Suppressor macrophage treated with lipopolysaccharide for 4 hours (primary cell): ENCODE measurements at places on chromosomes 5 and 9.

DNA sequence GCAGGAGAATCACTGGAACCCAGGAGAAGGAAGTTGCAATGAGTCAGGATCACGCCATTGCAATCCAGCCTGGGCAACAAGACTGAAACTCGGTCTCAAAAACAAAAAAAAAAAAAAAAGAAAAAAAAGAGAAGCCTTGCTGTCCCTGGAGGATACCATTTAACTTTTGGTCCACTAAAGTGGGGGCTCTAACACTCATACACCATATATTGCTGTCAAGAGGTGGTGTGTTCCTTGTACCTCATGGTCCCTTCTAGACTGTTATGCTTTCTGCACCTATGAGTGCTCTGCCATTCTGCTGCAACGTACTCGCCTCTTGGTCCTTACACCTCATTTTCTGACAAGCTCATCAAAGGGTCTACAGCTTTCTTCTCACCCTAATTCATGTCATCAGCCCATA, 52.2 kb upstream of the ISOC1 start:
- no peak for DNase-seq

DNA sequence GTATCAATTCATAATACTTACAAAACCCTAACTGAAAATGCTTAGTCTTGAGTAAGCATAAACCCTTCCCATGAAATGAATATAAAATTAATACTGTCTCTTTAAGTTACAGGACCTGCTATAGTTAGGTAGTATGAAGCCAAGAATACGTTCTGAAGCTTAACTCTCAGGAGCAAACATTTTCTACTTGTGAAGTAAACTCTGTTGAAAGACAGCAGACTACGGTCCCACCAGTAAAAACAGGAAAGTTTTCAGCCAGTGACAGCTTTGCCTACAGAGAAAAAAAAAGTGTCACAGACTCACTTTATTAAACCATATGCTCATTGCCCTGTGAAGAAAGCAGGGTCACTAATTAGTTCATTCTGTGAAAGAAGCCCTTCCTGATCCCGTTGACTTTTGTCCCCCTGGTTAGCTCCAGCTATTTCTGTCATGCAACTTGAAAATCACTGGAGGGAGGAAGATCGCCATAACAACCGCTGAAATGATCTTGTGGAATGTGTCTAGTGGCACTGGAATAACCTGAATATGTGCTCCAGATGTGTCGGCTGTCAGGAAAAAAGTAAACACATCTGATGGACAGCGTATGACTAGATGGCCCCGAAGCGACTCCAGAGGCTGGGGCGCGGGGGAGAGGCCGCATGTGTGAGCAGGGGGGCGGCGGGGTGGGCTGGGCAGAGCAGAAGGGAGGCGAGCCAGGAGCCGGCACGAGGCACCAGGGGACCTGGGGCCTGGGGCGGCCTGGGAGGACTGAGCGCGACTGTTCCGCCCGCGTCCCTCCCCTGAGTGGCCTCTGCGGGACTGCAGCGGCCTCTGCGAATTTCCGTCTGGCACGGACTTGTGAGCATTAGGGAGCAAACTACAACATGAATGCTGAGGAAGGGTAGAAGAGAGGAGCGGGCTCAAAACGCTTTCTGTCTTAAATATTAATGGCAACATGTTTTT, 41.9 kb downstream of the BNC2 start:
- no peak for DNase-seq

GRCh38 chr5:143557061-143557818, 153.8 kb upstream of the NR3C1 start:
- DNase-seq = peak; percentile 86

DNA sequence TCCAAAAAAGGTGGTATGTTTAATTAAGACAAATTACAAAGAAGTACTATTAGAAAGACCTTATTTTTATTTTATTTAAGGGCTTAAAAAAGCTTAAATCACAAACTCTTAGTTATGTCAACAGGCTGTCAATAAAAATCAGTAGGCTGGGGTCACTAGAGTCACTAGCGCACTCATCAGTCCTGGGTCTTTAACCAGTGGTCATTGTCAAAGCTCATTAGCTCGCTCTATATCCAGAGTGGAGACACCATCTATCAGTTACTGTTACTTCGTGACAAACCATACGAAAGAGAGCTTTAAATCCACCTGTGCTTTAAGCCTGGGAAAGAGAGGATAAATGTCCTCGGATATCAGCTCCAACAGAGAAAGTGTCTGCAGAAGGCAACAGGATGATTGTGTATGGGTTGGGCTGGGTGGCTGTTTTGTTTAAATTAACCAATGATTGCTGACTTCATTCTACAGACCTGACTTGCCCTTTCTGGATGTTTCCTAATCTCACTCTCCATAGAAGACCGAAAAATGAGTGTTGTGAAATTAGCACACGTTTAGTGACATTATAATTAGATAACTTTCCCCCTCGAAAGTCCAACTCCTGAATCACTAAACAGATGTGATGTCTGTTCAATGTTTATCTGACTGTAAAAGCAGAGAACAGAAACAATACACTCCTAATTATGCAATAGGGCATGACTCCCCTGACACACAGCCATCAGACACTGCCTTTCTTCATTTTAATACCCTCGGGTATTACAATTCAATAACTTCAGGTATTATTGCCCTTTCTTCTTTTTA, 123.6 kb upstream of the TNPO1 start:
- no peak for DNase-seq

- peak; percentile 80 for DNase-seq
Observed at GRCh38 chr9:81526587-81526986, 162.8 kb downstream of the TLE1 start.

DNA sequence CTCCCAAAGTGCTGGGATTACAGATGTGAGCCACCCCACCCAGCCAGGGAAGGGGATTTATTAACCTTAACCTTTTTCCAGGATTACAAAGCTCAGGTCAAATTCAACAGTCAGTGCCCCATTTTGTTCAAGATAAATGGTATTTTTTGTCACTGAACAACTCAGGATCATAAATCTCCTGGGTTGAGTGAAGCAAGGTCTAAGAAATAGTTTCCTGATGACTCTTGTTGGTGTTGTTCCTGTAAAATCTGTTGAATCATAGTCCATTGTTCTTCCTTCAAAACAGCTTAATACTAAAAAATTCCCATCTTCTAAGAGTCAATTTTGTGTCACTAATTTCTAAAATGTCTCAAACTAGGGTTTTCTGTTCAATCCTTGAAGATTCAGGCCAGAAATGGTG, 33.9 kb upstream of the JMY start:
- no peak for DNase-seq

DNA sequence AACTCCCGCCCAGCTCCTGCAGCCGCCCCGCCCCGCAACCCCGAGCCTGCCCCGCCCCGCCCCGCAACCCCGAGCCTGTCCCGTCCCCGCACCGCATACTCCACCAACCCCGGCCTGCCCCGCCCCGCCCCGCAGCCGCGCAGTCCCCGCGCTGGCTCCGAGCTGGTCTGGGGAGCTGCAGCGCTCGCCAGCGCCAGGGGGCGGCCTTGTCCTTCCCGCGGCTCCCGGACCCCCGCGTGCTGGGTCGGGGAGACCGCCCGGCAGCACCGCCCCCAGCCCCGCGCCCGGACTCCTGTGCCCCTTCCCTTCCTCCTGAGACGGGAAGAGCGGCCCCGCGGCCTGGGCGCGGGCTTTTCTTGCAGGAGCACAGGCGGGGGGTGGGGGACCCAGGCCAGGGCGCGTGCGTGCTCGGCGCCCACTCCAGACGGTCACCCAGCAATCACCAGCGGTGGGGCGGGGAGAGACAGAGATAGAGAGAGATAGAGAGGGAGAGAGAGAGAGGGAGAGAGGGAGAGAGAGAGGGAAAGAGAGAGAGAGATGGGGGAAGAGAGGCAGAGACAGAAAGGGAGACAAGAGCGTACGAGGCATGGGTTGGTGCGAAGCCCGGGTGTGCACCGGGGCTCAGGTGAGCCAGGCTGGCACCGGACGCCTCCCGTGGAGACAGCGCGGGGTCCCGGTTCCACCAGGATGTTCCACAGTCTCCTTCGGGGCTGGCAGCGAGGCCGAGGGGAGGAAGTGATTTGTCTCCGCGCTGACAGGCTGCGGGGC, 14.7 kb upstream of the TMEM250 start:
- peak; percentile 25 for DNase-seq

DNA sequence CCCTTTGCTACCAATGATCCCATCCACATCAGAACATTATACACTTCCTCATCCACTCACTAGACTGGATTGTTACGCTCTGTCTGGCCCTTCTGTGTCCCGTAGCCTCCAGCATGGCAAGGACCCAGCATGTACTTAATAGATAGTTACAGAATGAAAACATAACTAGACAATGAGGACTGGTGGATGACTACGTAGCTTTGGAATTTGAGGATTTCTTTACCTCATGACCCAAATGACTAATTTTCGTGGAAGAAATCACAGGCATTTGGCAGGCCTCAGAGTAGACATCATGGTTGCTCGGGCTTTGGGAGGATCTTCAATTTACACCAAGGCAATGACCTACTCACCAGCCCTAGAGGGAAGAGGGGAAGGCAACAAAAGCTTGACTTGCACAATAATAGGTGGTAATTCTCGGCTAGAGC, 299.8 kb downstream of the TLE1 start:
- no peak for DNase-seq

DNA sequence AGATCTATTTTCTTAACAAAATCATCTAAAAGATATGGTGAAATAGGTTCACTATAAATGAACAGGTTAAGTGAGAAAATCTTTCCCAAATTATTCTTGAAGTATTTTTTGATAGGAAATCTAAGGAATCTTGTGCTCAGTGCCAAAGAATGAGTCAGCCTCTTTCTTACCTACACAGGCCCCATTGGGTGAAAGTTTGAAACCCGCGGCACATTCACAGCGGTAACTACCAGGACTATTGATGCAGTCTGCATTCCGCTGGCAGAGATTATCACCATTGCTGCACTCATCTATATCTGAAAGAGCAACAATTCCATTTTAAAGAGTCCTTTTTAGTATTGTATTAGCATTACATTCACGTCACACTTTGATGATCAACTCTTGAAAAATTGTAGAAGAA, 221.8 kb downstream of the SLC12A2 start:
- no peak for DNase-seq

DNA sequence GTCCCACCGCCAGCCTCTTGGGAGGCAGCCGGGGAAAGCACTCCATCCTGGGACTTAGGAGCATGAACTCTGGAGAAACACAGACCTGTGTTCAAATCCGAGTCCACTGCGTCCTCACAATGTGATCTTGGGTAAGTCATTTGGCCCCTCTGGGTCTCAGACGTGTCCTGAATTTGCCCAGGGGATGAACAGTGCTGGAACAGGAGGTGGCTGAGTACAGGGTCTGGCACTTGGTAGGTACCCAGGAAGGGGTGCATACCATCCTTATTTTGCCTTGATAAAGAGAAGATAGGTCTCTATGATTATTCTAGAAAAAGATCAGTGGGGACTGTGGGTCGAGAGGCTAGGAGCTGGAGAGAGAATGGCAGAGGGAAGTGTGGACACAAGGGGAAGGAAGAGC, 135.7 kb downstream of the FGF18 start:
- DNase-seq = no peak

GRCh38 chr9:1505489-1505888, 455.3 kb downstream of the DMRT2 start:
- DNase-seq = no peak

DNA sequence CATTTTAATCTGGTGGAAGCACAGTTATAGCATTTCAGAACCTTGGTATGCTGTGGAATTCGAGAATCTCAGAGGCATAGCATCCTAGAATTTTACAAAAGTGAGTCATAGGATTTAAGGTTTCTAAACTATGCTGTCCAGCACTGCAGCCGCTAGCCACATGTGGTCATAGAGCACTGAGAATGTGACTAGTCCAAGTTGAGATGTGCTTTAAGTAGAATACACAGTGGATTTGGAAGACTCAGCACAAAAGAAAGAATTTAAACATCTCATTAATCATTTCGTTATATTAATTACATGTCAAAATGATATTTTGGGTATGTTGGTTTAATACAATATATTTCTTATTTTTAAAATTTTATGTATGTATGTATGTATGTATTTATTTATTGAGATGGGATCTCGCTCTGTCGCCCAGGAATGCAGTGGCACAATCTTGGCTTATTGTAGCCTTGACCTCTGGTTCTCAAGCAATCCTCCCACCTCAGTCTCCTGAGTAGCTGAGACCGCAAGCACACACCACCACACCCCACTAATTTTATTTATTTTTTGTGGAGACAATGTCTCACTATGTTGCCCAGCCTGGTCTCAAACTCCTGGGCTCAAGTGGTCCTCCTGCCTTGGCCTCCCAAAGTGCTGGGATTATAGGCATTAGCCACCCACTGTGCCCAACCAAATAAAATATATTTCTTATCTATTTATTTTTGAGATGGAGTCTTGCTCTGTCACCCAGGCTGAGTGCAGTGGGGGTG, 20.4 kb upstream of the RPS14 start:
- DNase-seq = no peak

GRCh38 chr5:144191998-144192397, 21.3 kb downstream of the KCTD16 start:
- peak; percentile 87 for DNase-seq

DNA sequence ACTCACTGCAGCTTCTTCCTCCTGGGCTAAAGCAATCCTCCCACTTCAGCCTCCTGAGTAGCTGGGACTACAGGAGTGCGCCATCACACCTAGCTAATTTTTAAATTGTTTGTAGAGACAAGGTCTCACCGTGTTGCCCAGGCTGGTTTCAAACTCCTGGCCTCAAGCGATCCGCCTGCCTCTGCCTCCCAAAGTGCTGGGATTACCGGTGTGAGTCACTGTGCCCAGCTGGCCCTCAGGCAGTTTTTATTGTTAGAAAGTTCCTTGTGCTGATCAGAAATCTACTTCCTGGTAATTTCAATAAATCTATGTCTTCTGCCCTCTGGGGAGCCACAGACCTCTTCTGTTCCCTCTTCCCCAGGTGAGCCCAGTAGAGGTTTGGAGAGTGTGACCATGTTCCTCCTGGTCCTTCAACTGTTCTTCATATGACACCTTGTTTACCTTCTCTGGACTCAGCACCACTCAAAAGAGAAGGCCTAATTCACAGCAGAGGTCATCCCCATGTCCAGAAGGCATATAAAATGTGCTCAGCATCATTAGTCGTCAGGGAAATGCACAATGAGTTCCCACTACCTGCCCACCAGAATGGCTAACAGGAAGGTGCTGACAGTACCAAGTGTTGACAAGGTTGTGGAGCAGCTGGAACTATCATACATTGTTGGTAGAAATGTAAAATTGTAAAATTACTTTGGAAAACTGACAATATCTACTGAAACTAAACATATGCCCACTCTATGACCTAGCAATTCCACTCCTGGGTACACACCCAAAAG, 10.4 kb downstream of the TMOD1 start:
- peak; percentile 12 for DNase-seq

- no peak for DNase-seq
Observed at GRCh38 chr9:34492051-34492450, 30.7 kb downstream of the ENHO start.

GRCh38 chr5:1374030-1374678, 29.3 kb upstream of the CLPTM1L start:
- no peak for DNase-seq

- no peak for DNase-seq
Observed at GRCh38 chr5:3542158-3542557, 53.5 kb upstream of the IRX1 start.
